ENCODE measurements at places on chromosomes 4 and X. TPM values are rescaled to one million over a fixed set of nuclear protein-coding genes. Genes with fewer than 3 reads are reported as not detected.

GRCh38 chrX:100928660-100929613 lies at the start of gene XKRX:
Gene XKRX (minus strand): TSS chrX:100928917. CDS start chrX:100928304, 613 bp downstream.
- DNase-seq = no peak

The GUCY1A1 gene
- 88.1 TPM for total RNA-seq

DNA sequence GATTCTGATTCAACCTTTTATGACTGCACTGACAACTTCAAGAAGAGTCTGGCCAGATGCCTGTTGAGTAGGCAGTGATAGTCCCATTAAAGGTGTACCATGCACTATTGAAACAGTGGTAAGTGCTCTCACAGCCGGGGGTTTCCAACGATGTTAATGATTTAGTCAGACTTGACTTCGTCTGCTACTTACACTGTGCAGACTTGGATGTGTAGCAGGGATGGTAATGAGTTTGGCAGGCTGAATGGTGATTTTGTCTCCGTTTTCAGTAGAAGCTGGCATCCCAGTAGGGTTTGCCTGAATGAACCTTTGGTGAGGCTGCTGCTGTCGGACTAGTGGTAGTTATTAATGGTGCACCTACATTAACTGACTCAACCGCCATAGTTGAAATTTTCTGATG lies 52.0 kb upstream of the TMSB15B start:
- DNase-seq = no peak

- no peak for DNase-seq
Observed at GRCh38 chrX:35826503-35826902, 28.4 kb downstream of the MAGEB16 start.

The CLCN3 gene
- 17.0 TPM for total RNA-seq

DNA sequence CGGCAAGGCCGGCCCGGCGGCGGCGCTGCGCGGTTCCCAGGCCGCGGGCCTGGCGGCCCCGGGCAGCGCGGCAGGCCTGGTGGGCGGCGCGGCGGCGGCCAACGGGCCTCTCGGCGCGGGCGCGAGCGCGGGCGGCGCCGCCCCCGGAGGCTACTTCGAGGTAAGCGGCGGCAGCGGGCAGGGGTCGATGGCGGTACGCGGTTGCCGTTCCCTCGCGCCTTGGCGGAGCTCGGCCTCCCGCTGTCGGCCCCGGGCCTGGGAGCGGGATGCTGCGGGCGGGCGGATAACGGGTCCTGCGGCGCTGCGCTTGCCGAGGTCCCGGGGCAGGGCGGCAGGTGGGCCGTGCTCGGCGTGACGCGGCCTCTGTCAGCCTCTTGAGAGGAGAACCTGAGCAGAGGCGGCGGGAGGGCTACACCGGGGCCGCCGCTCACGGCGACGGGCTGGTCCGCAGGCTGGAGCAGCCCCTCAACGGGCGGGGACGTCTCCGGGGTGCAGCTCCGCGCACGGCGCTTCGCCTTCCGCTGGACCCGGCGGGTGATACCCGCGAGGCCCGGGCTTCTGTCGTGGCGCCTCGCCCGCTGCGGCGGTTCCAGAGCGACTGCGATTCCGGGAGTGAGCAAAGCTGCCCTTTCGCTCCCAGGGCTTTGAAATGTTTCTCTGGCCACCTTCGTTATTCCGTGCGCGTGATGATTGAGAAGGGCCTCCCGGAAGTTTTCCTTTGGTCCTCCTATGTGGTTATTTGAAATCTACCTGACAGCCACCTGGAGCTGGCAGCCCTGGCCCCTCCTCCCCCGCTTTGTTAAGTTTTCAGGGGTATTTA lies 774 bp downstream of the FAM193A start:
- peak; percentile 87 for DNase-seq

The SPIN3 gene
- 7.6 TPM for total RNA-seq

GRCh38 chr4:22721204-22721603 lies 28.5 kb downstream of the GBA3 start:
- DNase-seq = no peak

GRCh38 chrX:130984782-130985181 lies 73.4 kb upstream of the ARHGAP36 start:
- DNase-seq = no peak

The MAGEA2B gene
- total RNA-seq = not detected

- DNase-seq = no peak
Observed at GRCh38 chr4:188992706-188993105, 853.5 kb downstream of the TRIML1 start.

DNA sequence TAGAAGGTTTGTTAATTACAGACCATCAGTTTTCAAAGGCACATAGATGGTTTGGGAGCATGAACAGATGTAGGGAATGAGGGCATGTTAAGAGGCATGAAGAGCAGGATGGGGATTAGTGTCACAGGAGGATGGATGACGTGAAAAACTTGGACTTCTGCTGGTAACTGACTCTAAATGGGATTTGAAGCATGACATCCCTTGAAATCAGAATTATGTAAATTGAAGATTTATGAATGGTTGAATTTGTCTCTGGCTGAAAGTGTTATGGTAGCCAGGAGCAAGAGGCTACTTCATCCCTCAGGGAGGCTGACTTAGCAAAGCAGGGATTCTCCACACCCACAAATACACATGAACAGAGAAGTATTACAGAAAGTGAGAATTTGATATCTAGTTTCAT lies 454.6 kb downstream of the MAGEB5 start:
- DNase-seq = no peak

The NRK gene
- total RNA-seq = 4.8 TPM

The PRSS12 gene
- 0.48 TPM for total RNA-seq

- no peak for DNase-seq
Observed at GRCh38 chrX:153226344-153227185, 47.5 kb downstream of the MAGEA1 start.

- peak; percentile 46 for DNase-seq
Observed at GRCh38 chr4:8322794-8323704, 53.5 kb downstream of the HTRA3 start.

The ARHGAP24 gene
- total RNA-seq = 47.2 TPM

GRCh38 chr4:48660347-48660746 lies 119.7 kb downstream of the FRYL start:
- DNase-seq = no peak

GRCh38 chr4:26400132-26400531 lies 79.3 kb downstream of the RBPJ start:
- DNase-seq = no peak

The P2RY8 gene
- total RNA-seq = 2.8 TPM

DNA sequence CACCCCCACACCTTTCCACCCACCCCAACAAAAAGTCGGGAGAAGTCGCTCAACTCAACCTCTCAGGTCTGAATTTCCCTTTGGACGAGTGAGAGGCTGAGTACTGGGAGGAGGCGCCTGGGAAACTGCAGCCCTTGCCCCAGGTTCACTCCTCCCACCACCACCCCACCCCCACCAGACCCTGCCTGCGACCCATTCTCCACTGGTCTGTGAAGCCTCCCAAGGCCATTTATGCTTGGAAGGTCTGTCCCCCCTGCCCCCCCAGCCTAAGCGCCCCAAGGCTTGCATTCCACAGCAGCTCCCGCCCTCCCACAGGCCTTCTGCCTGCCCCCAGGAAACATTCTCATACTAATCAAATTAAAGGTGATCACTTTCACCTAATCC lies 27.2 kb downstream of the ELF4 start:
- DNase-seq = no peak

DNA sequence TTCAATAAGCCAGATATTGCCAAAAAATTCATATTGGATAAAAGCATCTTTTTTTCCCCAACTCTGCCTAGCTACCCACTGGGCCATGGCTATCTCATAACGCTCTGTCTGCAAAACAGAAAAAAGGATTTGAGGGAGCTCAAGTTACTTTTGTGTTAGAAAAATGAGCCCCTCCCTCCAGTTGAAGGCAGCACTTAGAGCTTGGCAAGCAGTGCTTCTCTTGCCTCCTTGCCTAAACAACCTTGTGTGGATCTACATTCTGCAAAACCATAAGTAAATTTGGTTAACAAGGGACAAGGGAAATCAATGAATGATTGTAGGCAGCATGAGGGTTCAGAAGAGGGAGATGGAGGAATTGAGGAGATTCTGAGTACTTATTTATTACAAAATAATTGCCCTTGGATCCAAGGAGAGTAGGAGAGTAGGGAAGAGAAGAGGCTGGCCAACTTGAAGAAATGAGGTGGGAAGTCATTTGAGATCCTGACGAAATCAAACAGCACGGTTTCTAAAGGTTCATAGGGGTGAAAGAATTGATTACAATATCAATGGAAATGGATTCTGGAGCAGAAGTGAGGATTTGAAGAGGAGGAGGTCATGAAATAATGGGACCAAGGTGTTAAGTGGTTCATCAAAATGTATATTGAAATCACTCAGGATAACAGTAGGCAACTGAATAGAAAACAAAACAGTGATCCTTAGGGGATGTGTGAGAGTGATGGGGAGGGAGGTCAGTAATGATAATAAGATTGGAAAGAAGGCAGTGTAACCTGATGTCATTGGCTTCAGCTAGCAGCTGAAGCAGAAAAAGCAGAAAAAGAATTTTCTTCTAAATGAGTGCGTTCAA lies 434.8 kb upstream of the IGFBP7 start:
- DNase-seq = no peak

GRCh38 chr4:140719022-140719421 lies 37.2 kb downstream of the TBC1D9 start:
- DNase-seq = no peak

DNA sequence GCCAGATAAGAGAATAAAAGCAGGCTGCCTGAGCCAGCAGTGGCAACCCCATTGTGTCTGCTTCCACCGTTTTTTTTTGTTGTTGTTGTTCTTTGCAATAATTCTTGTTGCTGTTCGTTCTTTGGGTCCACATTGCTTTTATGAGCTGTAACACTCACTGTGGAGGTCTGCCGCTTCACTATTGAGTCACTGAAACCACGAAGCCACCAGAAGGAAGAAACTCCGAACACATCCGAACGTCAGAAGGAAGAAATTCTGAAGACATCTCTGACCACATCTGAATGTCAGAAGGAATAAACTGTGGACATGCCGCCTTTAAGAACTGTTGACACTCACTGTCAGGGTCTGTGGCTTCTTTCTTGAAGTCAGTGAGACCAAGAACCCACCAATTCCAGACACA lies 110.5 kb downstream of the PCDH18 start:
- no peak for DNase-seq

DNA sequence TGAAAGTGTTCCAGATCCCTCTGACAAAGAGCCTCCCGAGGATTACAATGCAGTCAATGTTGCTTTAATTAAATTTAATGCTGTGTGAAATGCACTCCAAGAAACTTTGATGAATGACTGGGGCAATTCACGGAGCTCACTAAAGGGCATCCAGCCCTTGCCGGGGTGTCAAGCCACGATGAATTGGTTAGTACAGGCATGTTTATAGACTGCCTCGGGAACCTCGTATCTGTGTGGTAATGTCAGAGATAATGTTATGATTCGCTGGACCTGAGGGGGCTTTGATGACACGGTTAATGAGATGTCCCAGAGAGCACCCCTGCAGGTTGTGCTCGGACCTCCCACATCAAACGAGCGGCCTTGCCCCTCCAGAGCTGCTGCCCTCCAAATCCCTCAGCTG lies 428.8 kb downstream of the NKX6-1 start:
- DNase-seq = no peak

- no peak for DNase-seq
Observed at GRCh38 chrX:38435130-38435529, 82.7 kb downstream of the OTC start.

GRCh38 chr4:47784222-47784621 lies 53.6 kb downstream of the CORIN start:
- no peak for DNase-seq

The PCYT1B gene
- total RNA-seq = 1.1 TPM

DNA sequence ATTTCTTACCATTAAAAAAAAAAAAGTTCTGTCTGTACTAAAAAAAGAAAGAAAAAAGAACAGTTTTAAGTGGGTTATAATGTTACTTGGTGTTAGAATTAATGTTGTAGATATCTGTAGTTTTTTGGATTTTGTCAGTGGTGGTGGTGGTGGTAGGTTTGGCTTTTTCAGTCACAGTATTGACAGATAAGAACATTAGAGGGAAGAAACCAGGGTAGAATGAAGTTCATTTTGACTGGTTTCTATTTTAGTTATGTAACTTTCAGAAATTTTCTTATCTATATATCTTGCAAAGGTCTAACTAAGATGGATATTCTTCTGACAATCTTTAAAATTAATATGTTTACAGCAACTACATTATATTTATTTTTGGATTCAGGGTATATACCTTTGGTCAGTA lies 105.4 kb downstream of the FBXW7 start:
- DNase-seq = no peak

GRCh38 chr4:103008875-103009729 lies 10.4 kb downstream of the SLC9B1 start:
- no peak for DNase-seq

DNA sequence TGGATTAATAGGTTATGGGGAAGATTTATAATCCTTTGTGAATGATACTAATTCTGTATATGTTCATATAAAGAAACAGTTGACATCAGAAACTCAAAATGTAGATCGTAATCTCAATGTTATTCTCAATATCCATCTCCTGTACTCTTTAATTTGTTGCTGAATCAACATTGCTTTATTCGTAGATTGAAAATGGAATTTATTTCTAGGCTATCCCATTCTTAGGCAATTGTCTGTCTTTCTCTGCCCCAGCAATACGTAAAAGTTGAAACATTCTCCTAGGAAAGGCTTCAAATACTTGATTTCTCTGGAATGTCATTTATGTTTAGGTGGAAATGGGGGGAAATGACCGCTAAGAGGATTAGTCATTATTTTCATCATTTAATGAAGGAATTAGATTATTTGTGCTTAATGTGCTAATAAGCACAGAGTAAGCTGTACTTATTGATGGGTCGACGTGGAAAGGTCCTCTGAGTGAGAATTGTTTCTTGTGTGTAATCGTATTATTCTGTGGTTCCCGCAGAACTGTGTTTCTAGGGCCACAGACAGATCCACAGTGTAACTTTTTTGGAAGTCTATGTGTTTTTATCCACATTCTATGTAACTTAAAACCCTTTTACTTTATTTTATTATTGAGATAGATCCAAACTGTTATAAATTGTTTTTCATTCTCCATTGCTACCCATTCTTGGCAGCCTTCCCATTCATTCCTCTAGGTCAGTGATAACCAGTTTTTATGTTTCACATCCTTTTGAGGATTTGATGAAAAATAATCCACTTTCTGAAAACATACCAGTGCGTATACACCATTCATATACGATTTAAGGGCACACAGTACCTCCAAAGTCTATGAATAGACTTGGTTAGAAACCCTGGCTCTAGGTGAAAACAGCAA lies 262.9 kb downstream of the ARHGAP10 start:
- DNase-seq = no peak

The DIPK2B gene
- total RNA-seq = 27.6 TPM

DNA sequence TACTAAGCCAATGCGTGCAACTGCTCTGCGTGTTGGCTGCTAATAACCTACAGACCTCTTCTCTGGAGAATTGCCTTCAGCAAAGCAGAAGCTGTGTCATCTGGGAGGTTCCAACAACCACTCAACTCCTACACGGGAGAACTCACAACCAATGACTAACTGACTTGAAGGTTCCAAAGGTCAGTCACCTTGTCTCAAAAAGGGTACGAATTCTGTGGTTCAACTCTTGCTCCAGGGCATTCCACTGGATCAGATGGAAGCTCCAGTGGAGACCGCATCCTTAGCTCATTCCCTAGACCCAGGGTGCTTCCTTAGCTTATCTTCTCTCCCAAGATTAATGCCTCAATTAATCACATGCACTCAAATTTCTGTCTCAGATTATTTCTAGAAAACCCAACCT lies 222.7 kb downstream of the CHIC2 start:
- DNase-seq = no peak

All from posterior vena cava (tissue), 2 donors.